Femur (tissue), 1 donor: ENCODE measurements at places on chromosomes 7 and 10.

GRCh38 chr7:77819021-77819420 is 20.4 kb downstream of the PHTF2 start:
- DNase-seq: no peak

DNA sequence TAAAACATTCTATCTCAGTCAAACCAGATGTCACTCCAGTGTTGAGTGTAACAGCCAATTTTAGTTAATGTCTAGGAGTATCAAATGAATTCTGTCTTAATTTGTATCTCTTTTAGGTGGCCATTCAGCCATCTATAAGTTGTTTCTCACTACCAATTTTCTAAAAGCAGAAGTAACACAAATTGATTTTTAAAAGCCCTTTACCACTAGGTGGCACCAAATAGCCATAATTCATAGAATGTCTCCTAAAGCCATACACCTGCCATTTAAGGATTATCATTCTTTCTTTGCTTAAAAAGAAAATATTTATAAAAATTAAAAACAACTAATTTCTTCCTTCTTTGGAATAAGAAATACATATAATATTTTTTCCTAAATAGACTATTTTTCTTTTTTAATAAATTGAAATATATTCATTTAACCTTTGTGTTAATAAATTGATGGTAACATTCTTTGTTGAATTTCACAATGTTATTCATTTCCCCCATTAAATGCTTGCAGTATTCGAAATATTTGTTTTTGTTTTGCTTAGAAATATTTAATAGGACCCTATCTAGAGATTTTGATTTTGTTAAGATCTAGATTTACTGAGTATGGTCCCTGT is 107.8 kb upstream of the PPP1R3A start:
- no peak for DNase-seq

DNA sequence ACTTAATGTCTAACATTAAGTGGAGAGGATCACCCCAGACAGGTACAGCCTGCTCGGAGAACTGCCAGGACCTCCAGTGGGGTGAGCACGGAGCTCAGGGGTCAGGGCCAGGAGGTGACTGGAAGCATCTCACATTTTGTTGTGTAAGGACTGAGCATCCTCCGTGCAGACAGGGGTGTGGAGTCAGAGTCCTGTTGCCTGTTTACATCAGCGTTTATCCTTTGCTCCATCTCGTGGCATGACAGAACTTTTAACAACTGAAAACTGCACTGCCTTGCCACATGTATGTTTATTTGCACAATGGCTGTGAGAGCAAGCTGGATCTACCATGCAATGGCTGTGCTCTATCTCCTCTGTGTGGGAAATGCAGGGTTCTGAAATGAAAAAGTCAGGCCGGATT is 175.4 kb upstream of the AKR1E2 start:
- DNase-seq: peak; percentile 30

- no peak for DNase-seq
Observed at GRCh38 chr10:26491934-26492333, 53.8 kb downstream of the APBB1IP start.

GRCh38 chr10:20993830-20994527 is 96.9 kb upstream of the NEBL start:
- DNase-seq: no peak

GRCh38 chr7:92678291-92678920 is 88.2 kb upstream of the FAM133B start:
- no peak for DNase-seq

GRCh38 chr10:62543571-62544355 is 169.6 kb downstream of the ZNF365 start:
- no peak for DNase-seq

DNA sequence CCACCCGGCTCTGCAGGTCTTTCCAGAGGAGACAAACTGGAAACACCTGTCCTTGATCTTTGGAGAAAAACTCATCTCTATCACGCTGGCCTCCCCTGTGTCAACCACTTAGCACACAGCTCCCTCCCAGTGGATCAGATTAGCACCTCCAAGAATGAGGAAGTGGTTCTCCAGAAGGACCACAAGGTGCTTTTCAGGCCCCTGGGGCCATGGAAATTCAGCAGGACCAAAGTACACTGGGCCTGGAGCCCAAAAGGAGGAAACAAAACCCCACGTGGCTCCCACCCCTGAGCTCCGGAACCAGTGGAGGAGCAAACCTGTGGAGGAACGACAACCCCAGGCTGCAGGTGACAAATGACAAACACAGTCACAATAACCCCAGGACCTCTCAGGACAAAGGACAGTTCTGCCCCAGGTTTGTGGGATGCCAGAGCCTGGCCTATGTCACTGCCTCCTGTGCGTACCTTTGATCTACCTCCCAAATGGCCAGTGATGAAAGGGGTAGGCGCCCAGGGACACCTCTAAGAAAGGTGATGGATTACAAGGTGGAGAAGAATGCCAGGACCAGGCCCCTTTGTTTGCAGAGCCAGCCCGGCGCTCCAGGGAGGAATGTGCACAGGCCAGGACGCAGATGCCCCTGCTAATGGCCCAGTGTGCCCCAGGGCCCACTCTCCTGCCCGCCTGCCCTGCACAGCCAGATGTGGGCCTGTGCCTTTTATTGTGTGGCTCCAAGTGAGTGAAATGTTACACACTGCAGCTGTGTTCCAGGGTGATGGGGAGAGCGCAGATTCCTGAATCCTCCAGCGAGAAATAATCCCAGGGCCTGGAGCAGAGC is 5.7 kb downstream of the TNS3 start:
- peak; percentile 93 for DNase-seq

DNA sequence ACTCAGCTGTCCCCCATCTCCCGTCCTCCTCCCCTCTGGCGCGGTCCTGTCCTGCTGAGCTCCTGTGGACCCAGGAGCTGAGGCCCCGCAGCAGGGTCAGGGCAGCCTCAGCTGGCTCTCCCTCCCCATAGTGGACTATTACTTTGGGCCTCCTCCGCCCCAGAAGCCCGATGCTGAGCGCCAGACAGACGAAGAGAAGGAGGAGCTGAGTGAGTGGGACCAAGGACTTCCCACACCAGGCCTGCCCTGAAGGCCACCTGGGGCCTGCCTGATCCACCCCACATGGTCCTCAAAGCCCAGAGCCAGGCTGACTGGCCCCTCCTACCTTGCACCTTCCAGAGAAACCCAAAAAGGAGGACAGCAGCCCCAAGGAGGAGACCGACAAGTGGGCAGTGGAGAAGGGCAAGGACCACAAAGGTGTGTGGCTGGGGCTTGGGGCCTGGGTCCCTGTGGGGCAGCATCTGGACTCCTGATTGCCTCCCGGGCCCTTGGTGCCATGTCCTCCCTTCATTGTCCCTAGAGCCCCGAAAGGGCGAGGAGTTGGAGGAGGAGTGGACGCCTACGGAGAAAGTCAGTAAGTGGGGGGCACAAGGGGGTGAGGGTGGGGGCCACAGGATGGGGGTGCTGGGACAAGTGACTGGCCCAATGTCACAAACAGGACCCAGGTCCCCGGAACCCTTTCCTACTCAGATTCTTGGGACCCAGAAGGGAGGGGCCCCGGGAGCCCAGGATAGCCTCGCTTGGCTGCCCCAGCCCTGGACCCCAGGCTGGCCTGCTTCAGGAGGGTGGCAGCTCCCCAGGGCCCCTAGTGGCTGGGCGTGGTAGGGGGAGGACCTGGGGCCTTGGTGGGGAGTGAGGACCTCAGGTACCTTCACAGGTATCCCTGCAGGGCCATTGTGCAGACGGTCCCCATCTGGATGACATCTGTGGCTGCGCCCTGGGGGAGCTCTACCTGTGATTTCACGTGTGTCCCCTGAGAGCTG is 4.9 kb downstream of the AEBP1 start:
- no peak for DNase-seq

DNA sequence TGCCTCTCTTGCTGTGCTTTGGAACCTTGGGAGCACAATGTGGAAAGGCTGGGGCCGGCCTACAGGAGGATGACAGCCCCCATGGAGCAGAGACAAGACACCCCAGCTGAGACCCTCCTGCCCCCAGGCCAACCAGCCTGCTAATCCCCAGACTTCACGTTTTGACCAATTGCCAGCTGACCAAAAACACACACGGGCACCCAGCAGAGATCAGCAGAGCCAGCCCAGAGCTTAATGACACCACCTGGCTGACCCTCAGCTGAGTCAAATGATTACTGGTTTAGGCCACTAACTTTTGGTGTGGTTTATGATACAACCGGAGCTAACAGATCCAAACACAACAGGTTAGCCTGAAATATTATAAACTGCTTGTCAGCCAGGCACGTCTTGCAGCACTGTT is 111.2 kb upstream of the KIF5B start:
- DNase-seq: no peak

DNA sequence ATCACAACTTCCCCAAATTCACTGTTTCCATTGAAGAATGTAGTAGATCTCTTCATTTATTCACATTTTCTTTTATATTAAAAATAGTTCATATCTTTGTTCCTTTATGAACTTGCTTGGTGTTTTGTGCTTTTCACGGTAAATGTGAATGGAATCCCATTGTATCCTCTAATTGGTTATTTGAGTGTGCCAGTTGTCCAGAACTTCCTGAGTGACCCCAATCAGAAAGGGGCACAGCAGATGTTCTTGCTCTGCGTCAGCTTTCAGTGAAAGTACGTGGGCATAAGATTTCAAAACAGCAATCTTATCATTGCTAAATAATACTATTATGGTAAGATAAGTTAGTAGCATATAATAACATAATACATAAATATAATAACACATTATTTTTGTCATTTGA is 47.0 kb downstream of the PTPRZ1 start:
- DNase-seq: no peak

DNA sequence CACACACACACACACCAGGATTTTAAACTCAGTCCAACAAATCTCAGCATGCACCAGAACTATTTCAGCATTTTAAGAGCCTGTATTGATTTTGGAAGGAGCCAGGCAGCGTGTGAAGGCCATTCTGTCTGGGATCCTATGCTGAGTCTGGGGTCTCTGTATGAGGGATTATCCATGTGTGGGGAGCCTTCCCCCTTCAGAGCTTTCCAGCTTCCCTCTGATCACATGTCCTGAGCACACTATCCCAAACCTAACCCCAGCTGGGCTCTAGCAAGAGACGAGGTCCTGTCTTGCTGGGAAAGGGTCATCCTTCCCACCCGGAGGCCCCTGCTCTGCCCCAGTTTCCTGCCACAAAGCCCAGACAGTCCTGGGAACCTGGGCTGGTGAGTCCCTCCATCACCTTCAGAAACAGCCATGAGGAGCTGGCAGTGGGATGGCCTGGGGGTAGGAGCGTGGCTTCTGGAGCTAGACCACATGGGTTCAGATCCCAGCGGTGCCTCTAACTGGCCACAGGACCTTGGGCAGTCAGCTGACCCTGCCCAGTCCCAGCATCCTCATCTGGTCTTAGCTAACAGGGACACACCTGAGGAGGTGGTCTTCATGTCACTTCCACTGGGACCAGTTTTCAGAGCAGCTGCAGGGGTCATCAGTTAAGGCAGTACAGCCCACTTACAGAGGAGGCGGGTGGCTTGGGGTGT is 79.6 kb upstream of the RET start:
- no peak for DNase-seq

GRCh38 chr10:28201410-28202400 is 101.2 kb downstream of the MPP7 start:
- peak; percentile 53 for DNase-seq

DNA sequence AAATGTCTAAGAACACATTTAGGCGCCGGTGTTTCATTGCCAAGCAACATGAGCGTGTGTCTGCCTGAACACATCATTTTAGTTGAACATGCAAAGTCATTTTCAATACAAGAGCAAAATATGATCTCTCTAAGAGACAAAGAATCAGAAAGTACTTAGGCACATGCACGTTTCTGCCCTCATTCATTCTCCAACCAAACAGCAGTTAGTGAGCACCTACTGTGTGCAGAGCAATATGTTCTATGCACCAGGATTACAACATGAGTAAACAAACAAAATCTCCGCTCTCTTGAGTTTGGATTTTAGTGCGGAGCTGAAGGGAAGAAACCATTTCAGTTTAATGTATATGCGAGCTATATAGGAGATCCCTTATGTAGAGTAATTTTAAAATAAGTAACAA is 71.6 kb upstream of the KLF6 start:
- no peak for DNase-seq

GRCh38 chr7:119665796-119666195 is 607.2 kb upstream of the KCND2 start:
- DNase-seq: no peak

DNA sequence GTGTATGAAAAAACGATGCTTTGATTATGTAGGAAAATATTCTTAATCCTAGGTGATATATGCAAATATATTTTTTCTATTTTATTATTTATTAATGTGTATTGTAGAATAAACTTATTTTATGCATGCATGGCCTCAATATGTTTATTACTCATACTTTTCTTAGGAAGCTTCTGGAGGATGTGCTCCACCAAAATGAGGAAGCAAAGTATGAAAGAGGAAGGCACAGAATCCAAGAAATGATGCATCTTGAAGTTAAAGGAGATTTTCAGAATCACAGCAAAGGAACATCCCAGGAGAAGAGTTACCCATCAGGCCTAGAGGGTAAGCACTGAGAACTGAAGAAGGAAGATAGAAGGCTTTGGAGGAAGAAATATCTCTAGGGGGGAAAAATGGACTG is 35.0 kb upstream of the MRPS16 start:
- no peak for DNase-seq

- no peak for DNase-seq
Observed at GRCh38 chr7:70230761-70231160, 632.5 kb downstream of the AUTS2 start.

DNA sequence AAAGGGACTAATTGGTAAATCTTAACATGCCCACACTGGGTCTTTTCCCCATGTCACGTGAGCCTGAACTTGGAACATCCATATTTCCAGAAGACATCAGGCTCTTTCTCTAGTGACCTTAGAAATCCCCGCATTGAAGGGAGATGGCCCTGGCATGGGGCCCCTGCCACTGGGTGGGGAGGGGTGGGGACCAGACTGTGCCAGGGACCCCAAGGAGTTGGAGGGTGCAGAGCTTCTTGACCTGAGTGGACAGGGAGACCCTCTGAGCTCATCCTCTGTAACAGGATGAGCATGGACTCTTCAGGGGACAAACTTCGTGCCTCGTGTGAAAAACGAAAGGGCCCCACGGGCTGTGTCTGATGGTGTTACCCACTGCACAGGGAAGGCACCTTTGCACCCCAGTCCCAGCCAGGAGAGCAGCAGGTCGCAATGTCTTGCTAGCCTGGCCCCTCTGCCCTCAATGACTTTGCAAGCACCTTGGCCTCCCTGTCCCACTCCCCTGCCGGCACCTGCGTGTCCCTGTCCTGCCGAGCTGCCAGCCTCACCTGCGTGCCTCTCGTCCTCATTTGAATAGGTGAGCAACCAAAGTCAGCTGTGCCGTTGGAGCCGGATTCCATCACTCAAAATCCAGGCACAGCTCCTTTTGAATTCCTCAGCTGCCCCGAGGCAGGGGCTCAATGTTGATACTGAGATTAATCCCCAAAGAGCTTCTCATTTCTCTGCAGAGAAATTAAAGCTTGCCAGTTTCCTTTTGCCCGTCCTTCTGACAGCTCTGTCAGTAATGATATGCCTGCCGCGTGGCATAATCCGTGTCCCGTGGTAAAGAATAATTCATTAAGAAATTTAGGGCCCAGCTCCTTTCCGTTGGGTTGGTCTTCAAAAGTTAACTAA is 234.9 kb downstream of the EBF3 start:
- no peak for DNase-seq

DNA sequence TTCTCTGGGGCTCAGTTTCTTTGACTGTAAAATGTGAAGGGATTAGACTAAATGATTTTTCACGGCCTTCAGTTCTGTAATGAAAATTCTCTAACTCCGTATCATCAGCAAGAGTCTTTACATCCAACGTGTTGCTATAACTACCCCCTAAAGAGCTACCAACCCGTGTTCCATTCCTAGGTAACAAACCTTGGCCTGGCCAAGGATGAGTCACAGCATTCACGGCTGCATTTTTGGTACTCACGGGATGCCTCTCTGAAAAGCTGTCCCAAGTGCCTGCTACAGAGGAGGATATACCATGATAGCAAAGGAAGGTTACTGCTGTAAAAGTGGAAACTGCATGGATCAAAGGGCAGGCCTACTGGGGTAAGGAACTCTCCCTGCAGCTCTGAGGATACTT is 5.9 kb downstream of the LRRC4 start:
- no peak for DNase-seq
